Stimulated activated CD8-positive, alpha-beta memory T cell treated with anti-CD3 and anti-CD28 coated beads, Interleukin-15, amount 100 ng/mL, for 4 hours (primary cell): ENCODE measurements at places on chromosomes 1 and 21.

GRCh38 chr1:56915960-56916359 lies 49.9 kb downstream of the C8B start:
- DNase-seq, result no peak

- no peak for DNase-seq
Measured at GRCh38 chr21:31780944-31781343, 49.0 kb upstream of the SCAF4 start.

DNA sequence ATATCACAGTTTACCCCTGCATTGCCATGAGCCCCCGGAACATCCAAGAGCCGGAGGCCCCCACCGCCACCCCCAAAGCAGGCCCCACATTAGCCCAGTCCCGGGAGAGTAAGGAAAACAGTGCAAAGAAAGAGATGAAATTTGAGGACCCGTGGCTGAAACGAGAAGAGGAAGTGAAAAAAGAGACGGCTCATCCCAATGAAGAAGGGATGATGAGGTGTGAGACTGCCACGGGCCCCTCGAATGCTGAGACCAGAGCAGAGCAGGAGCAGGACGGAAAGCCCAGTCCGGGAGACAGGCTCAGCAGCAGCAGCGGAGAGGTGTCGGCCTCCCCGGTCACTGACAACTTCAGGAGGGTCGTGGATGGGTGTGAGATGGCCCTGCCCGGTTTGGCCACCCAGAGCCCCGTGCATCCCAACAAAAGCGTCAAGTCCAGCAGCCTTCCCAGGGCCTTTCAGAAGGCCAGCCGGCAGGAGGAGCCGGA lies 532.4 kb downstream of the KIF26B start:
- DNase-seq, result no peak

DNA sequence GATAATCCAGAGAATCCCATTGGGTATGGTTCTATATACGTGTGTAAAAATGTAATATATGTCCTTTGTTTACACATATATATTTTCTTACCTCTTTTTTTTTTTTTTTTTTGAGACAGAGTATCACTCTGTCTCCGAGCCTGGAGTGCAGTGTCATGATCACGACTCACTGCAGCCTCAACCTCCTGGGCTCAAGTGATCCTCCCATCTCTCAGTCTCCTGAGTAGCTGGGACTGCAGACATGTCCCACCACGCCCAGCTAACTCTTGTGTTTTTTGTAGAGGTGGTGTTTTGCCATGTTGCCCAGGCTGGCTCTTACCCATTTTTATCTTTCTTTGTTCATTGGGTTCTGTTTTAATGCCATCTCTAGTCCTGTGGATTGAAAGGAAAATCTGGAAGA lies 59.5 kb downstream of the ZBTB17 start:
- no peak for DNase-seq

GRCh38 chr1:43849670-43850069 lies 83.9 kb upstream of the ARTN start:
- DNase-seq, result no peak

DNA sequence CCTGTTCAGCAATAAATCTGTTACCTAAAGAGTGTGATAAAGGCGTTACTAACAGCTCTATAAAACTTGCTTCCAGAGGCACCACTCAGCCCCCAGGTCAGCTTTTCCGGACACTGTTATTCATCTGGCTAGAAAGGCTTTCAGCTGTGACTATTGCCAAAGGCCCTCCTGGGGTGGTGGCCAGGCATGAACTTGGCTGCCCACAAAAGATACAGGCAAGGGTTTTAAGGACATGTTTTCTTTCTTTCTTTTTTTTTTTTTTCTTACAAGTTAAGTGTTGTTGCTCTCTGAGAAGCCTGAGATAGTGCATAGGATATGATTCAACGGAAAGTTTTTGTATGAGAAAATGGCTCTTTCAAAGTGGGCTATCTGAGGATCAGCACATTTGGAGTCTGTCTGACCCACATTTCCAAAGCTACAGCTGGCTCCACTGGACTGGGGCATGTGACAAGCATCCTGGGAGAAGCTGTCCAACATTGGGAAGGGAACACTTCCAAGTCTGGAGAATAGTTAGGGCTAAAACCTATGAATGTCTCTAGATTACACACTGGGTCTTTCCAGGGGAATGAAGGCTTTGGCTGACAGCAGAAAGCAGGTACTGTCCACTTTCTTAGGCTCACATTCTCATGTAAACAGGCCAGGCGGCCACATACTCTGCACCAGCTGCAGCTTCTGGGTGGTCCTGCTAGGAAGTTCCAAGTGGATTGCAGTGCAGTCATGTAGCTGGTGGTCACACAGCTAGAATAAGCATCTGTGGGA lies 639.7 kb downstream of the LMO4 start:
- DNase-seq, result no peak
